GM13976 (cell line): ENCODE measurements at places on chromosomes 13 and 19.

GRCh38 chr13:41502031-41502430 lies 44.7 kb downstream of the RGCC start:
- DNase-seq, result no peak

DNA sequence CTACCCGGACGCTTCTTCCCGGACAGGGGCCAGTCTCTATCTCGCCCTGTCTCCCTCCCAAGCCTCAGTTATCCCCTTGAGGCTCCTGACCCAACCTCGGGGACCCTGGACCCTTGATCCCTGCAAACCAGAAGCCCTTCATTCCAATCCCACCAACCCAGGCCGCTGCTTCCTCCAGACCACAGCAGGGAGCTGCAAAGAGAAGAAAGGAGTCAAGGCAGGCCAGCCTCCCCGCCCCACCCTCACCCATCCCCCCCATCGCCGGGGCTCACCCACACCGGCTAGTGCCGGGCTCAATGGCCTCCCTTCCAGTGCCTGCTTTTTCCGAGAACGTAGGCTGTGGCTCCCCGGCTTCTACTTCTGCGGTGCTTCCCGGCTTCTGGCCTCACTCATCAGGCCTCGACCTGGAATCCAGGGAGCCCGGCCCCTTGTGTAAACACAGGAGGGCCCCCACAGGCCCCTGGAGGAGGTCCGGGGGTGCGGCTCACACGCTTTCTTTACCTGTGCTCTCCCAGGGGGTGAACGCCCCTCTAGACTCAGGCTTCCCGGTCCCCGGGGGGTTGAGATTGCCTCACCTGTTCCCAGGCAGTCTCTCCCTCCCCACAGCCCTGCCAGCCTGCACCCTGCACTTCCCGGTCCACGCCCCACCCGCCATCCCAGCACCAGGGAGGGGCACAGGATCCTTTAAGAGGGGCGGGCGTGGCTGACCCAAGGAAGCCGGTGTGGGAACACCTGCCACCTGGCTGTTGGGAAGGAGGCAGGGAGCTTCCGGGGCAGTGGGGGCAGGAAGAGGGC lies at the start of gene FAM83E:
FAM83E (minus strand) TSS at position 641 of the 795 bp plus-strand sequence. CDS start 1,704 bp downstream, outside the sequence.
- peak; percentile 48 for DNase-seq

GRCh38 chr13:46304546-46304945 lies 82.5 kb downstream of the RUBCNL start:
- no peak for DNase-seq

GRCh38 chr19:44807162-44807561 lies 1.7 kb upstream of the BCAM start:
- no peak for DNase-seq

DNA sequence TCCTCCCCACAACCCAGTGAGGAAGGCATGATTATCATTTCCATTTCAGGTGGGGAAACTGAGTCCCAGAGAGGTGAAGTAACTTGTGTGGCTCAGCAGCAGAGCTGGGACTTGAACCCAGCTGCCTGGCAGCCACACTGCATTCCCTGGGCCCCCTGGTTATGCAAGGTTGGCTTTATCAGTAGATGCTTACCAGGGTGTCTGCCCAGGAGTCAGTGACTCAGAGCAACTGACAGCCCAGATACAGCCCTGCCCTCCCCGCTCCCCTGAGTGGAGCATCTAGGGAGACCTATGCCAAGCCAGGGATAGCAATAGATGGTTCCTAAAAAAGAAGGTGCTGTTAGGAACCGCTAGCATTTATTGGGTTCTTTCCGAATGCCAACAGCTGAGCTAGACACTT lies 5.9 kb downstream of the IGLON5 start:
- DNase-seq, result no peak

- peak; percentile 74 for DNase-seq
These were observed 1.8 kb upstream of the LILRB4 start for GRCh38 chr19:54660964-54661363.

DNA sequence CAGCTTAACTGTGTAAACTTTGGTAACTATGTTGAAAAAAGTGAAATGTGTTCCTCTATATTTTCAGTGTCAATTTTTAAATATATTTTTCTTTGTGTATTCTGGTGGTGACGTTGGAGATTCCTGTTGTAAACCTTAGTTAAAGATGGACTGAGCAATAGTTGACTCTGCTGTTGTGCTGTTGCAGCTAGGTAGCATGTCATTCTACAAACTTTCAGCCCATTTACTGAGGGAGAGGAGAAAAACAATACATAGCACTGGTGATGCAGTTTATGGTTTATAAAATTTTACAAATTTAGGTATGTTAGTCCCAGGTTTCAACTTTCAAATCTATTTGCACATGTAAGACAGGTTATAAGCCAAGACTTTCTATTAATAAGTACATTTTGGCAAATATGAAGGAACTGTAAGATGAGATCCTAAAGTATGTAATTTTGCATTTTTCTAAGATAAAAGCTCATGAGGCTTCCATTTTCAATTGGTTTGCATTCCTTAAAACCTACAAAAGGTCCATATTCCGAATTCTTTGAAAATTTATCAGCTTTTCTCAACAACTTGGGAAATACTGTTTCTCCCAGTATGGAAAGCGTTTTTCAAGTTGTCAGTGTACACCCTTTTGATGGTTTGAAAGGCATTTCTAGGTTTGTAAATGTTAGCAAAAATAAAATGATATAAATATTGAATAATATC lies 1.5 kb downstream of the NDFIP2 start:
- DNase-seq, result no peak

- DNase-seq, result no peak
These were observed 694.3 kb upstream of the SGCG start for GRCh38 chr13:22486490-22486889.

DNA sequence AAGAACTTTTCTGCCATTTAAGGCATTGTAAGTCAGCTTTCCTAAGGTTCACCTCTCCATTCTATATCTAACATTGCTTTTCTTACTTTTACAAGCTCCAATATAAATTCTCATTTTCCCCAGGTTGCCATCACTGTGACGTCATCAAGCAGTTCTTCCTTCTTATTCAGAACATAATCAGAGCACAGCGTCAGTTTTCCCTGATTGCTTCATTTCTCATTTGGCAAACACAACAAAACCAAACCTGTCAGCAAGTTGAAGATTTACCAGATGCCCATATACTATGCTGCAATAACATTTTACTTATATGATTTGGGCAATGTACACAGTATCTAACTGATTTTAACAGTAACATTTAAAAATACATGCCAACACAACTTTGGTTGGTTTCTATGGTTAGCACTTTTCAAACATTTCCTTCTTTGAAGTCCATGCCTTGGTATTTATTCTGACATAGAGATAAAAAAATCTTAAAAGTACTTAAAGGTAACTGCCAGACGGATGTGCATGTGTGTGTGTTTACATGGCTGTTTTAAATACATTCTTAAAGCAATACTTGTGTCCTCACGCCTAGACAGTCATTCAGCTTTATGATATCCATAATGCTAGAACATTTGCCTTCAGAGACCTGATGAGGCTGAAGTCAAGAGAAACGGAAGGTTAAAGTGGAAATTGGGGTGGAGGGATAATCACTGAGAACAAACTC lies 264.0 kb downstream of the KLF12 start:
- DNase-seq, result no peak

GRCh38 chr19:17997969-17998826 lies 9.8 kb upstream of the ARRDC2 start:
- no peak for DNase-seq

- no peak for DNase-seq
These were observed 185.5 kb downstream of the DNAJC3 start for GRCh38 chr13:95862408-95862807.

GRCh38 chr19:53182202-53182601 lies 11.0 kb downstream of the ZNF665 start:
- no peak for DNase-seq

DNA sequence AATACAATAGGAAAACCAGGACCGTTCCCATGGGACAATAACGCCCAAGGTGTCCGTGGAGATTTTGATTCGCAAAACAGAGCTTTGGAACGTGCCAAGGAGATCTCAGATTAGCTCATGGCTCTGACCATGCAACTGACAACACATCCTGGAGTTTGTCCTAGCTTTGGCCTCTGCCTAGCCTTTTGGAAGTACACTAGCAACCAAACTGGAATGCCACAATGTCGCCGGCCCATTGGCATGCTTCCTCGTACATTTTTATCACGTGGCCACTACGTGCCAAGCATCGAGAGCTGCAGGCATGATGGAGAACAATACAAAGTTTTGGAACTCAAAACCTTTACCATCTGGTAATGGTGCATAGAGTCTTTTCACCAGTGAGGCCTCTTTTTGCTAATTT lies 256.5 kb downstream of the DCLK1 start:
- DNase-seq, result no peak

DNA sequence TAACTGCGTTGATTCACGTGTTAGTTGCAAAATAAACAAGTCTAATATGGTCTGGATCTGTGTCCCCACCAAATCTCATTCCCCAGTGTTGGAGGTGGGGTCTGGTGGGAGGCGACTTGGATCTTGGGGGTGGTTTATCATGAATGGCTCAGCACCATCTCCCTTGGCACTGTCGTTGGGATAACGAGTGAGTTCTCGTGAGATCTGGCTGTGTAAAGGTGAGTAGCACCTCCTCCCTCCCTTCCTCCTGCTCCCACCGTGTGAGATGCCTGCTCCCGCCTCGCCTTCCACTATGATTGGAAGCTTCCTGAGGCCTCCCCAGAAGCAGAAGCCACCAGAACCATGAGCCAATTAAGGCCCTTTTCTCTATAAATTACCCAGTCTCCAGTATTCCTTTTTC lies 4.8 kb downstream of the PEAK3 start:
- DNase-seq, result no peak

DNA sequence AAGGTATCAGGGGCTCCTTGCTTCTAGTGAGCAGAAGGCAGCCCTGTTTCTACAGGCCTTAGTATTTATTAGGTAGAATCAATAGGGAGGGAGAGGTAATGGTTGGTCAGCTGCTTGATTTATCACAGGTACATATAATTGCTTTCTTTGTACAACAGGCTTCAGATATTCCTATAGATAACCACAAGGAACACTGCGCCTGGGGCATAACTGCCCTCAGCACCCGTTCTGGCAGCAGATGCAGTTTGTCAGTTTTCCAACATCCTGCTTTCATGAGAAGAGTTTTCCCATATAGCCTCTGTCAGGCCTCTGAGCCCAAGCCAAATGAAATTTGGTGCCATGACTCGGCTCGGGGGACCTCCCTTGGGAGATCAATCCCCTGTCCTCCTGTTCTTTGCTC lies 12.4 kb upstream of the ZNF486 start:
- DNase-seq, result no peak

DNA sequence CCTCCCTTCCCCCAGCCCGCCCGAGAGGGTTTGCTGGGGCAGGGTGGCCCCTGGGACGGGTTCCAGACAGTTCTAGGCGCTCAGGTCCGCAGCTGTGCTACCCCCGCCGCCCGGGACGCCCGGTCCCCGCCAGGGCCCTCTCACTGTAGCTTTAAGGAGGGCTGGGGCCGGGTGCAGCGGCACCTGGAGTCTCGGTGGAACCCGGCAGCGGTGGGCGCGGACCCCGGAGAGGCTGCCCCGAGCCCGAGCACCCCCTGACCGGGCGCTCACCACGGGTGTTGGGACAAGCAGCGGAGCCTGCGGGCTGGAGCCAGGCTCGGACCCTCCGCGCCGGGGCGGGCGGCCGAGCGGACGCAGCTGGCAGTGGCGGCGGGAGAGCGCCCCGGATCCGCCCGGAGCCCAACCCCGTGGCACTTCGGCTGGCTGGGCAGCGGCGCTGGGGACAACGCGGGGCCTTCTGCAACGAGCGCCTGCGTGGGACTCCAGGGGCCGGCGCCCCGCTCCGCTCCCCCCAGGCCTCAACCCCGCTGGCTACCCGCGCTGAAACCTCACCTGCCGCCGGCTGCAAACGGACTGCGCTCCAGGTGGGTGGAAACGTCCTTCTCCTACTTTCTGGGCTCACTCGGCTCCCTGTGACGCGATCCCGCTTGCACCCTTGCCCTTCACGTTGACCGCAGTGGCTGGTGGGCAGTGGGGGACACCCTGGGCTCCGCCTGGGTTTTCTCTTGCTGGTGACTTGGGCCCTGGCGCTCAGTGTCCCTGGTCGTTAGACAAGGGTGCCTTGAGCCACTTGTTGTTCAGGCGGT lies 81.1 kb downstream of the ZNF429 start:
- no peak for DNase-seq

DNA sequence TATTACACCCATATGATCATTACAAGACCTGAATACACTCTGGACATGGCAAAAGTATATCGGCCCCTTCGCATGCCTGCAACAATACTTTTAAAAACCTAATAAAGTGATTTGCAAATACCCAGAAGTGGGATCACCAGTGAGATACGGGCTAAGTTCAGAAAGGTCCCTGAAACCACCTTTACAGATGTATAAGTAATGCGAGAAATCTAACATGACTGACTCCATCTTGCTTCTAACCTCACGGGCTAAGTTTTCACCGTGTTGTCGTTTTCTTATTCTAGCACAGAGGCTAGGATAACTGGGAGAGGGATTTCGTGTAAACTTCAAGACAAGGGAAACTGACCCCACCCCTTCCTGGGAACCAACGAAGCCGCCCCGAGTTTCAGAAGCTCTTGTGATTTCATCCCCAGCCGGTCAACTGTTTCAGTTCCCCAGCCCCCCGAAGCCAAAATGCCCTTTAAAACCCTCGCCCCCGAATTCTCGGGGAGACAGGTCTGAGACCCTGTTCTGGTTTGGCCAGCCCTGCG lies 703 bp downstream of the NEK3 start:
- DNase-seq, result no peak
